Stimulated activated CD4-positive, alpha-beta T cell treated with anti-CD3 and anti-CD28 coated beads, Interleukin-15, amount 100 ng/mL, for 1 hour (primary cell): ENCODE measurements at places on chromosomes 6 and 20.
A peak's percentile ranks its signal among the peaks of the same experiment; 100 is the strongest.

DNA sequence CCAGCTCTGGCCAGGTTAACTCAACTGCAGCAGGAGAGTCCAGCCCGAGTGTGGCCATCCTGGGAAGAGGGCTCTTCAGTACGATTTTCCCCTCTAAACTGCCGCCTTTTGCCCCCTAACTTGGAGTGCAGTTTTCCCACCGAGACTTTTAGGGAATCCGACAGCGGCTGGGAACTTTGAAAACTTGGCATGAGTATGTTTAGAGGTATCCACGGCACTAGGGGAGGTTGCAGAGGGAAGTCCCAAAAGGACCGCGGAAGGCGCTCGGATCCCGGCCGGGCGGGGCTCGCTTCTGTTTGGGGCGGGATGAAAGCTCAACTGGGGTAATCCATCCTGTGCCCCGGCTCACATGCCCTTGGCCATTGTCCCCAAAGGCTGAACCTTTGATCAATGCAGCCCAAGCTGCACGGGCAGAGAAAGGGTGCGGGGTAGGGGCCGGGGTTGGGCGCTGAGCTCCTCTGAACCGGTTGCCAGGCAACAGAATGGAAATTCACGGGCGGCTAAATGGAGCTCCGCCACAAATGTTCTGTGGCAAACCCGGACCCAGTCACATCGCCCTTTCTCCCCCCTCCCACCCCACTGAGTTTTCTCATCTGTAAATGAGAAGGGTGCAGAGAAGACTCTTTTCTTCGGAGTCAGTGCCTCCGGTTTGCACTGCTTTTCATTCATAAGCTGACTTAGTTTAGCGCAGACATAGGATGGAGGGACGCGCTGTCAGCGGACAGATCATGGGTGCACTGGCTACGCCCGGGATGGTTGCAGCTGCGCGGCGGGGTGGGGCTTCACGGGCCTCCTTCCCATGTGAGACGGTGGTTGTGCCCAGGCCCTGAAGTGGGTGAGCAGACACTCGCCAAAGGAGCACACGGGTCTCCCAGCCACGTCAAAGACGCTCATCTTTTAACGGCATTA, 2.3 kb downstream of the BMP6 start:
- no peak for DNase-seq

DNA sequence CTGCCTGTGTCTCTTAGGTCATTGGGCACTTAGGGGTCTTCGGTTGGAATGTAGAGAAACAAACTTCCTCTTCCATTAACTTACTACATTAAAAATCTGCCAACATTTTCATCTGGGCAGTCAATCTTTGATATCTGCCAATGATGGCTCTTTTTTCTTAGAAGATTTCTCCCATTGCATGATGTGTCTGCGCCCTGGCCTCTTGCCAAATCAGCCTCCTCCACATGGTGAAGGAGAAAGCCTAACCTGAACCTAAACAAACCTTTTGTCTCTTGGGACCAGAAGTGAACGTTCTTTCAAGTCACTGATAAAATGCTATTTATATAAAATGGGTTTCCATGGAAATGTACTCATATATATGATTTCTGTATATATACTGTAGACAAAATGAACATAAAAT, 998.9 kb upstream of the GJE1 start:
- DNase-seq, result no peak

DNA sequence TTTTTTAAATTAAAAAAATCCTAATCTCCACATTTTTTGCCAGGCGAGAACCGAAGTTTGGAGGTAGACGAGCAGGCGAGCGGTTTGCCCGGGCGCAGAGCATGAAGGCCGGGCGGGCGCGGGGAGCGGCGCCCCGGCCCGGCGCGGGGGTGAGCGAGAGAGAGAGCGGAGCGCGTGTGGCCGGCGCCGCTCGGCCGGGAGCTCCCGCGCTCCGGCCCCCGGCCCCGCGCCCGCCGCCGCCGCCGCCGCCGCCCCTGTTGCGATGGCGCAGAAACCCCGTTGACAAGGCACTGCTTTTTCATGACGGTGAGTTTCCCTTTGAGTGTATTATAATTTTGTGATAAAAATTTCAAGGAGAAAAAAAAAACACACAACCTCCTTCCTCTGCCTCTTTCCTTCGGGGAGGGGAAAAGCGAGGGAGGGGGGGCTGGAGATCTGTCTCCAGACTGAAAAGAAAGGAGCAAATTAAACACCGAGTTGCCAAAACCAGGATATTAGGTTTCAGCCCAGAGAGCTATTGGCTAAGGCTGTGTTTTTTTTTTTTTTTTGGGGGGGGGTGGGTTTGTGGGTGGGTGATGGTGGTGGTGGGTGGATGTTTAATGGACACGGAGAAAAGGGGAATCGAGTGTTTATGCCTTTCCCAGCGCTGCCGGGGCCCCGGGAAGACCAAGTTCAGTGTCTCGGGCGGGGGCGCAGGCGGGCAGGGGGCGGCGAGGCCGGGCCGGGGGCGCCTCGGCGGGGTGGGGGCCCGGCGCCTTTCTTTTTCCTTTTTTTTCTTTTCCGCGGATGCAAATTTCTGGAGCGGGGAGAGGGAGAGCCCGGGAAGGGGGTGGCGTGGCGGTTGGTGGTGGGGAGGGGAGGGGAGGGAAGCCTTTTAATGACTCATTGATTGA, at the start of gene BICRAL:
BICRAL (plus strand) TSS at position 257 of the 893 bp plus-strand sequence. CDS start 39,971 bp downstream, outside the sequence.
- DNase-seq, result peak; percentile 73

DNA sequence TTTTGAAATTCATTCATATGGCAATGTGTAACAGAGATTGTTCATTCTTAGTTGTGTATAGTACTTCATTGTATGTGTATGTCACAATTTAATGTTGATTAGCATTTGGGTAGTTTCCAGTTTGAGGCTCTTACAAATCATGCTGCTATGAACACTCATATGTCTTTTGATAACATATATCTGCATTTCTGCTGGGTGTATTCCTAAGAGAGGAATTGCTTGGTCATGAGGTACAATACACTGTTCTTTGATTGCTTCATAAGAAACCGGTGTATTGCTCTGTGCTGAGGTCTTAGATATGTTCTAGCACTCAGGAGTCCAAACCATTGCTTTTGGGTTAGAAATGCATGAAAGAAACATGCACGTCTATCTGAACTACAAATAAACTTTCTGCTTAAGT, 492.9 kb upstream of the JAG1 start:
- DNase-seq, result no peak

GRCh38 chr6:89667872-89668556, 29.5 kb upstream of the LYRM2 start:
- no peak for DNase-seq

- no peak for DNase-seq
Measured at GRCh38 chr6:108106261-108106660, 31.7 kb upstream of the OSTM1 start.

GRCh38 chr6:42079941-42080464, 29.7 kb downstream of the TAF8 start:
- DNase-seq, result no peak

DNA sequence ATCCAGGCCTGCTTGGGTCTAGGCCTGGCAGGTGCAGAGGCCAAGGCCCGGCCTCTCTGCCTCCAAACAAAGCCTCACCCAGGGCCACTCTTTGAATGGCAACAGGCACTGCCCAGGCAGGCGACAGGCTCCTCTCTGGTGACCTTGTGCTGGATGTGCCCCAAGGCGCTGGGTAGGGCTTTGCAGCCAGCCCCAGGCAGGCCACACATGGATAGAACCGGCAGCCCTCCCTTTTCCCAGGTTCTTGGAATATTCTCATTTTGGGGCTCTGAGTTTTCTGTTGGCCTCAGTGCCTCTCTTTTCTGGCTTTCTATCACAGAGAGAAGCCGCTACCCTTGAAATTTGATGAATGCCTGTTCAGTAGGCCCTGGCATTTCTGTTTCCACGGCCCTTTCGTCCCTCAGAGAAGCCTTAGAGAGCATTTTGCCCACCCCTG, 18.9 kb downstream of the PKIG start:
- no peak for DNase-seq

DNA sequence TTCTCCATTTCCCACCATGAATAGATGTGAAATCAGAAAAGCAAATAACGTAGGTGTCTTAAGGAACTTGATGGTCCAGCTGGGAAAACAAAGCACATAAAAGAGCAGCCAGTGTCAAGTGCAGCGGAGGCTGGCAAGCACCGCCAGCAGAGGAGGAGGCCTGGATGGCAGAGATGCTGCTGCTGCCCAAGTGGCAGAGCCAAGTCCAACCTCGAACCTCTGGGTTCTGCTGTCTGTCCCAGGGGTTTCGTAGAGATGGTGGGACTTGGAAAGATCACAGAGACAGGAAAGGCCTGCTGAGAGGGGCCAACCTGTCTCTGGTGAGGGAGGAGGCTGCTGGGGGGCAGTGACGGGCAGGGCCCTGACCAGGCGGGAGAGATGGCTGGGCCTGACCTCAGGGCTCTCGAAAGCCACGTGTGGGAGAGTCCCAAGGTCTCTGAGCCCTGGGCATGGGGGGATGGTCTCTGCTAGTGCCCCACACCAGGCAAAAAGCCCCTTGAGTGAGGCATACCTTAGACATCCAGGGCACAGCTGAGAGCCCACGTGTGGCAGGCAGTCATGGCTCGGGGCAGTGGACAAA, 77.3 kb downstream of the TCP11 start:
- no peak for DNase-seq

DNA sequence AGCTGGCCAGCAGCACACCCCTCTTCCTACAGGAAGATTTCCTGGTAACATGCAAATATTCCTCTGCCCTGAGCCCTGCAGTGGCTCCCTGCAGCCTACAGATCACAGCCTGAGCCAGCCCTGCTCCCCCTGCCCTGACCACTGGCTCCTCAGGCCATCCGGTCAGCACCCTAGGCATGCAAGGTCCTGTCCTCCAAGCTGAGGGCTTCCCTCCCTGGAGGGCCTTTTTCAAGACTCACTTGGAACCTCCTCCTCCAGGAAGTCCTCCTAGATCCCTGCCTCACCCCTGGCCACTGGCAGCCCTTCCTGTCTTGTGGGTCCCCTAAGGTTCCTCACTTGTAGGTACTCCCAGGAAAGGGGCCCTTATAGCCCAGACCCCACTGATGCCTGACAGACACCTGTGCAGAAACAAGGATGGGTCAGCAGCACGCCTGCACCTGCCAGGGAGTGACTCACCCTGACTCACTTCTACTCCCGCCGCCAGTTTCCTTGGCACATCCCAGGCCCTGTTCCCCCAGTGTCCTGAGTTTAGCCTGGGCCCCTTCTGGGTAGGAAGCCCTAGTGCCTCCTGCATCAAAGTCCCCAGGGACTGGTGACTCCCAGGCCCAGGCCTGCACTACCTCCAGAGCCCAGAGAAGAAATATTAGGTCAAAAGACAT, 3.2 kb downstream of the SLC4A11 start:
- DNase-seq, result no peak

DNA sequence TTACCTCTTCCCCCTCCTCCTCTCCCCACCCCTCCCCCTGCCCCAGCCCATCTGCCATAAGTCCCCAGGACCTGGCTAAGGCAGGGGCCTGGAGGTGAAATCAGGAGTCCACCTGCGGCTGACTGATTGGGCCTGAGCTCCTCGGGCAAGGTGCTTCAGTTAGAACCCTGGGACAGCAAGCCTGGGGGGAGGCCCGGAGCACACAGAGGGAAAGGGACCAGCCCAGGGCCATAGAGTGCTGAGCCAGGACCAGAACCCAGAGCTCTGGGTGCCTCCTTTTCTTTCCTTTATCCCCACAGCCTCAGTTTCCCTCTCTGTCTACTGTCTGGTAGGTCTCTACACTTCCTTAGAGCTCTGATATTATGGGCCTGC, 35.7 kb upstream of the VEGFA start:
- no peak for DNase-seq

- no peak for DNase-seq
Measured at GRCh38 chr6:125571207-125571755, 178.2 kb upstream of the HEY2 start.

GRCh38 chr20:11591965-11592364, 325.7 kb upstream of the BTBD3 start:
- no peak for DNase-seq

- DNase-seq, result no peak
Measured at GRCh38 chr6:38498085-38498484, 141.6 kb downstream of the BTBD9 start.

- no peak for DNase-seq
Measured at GRCh38 chr6:111731456-111732195, 125.9 kb upstream of the TRAF3IP2 start.

- no peak for DNase-seq
Measured at GRCh38 chr6:123306334-123306733, 310.3 kb downstream of the CLVS2 start.

- DNase-seq, result no peak
Measured at GRCh38 chr20:3932681-3933080, 43.5 kb downstream of the PANK2 start.

GRCh38 chr6:139778106-139778505, 403.7 kb upstream of the CITED2 start:
- no peak for DNase-seq

DNA sequence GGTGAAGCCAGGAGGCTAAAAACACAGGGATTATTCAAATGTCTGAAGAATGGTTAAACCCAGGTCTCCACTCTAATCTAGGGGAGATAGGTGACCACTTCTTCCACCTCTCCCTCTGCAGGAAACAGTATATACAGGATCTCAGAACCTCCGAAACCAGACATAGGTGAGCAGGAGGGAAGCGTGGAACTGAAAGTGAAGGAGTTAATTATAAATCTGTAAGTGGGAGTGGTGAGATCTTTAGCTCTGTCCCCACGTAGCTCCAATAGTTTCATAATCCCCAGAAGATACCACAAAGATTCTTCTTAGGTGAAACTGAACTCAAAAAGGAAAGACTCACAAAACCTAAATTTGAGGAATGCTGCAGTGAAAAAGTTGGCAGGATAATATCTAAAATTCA, 76.8 kb downstream of the THEMIS start:
- no peak for DNase-seq

- DNase-seq, result no peak
Measured at GRCh38 chr6:16168121-16168520, 39.2 kb downstream of the MYLIP start.

GRCh38 chr6:144581812-144582537, 296.8 kb downstream of the UTRN start:
- DNase-seq, result no peak

DNA sequence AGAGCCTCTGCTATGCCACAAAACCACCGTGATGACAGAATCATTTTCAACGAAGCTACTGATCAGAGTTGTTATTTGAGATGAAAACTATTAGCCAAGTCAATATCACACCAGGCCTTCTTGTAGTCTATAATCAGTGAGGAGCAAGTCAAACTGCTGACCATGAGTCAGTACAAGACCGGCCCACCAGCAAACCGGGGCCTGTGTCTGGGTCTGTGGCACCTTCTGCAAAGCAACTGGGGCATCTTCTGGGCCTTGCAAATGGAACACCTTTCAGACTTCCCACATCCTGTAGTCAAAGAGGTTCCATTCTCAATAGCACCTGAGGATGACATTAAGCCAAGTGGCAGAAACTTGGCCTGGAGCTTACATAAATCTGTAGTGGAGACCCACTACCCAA, 38.5 kb downstream of the CPXM1 start:
- no peak for DNase-seq
